Dermis microvascular lymphatic vessel endothelial cell (primary cell): ENCODE measurements at places on chromosomes 1 and 21. TPM values are rescaled to one million over a fixed set of nuclear protein-coding genes. Genes with fewer than 3 reads are reported as not detected.

GRCh38 chr1:207328908-207329440, 7.5 kb downstream of the CD55 start:
- DNase-seq, result no peak

DNA sequence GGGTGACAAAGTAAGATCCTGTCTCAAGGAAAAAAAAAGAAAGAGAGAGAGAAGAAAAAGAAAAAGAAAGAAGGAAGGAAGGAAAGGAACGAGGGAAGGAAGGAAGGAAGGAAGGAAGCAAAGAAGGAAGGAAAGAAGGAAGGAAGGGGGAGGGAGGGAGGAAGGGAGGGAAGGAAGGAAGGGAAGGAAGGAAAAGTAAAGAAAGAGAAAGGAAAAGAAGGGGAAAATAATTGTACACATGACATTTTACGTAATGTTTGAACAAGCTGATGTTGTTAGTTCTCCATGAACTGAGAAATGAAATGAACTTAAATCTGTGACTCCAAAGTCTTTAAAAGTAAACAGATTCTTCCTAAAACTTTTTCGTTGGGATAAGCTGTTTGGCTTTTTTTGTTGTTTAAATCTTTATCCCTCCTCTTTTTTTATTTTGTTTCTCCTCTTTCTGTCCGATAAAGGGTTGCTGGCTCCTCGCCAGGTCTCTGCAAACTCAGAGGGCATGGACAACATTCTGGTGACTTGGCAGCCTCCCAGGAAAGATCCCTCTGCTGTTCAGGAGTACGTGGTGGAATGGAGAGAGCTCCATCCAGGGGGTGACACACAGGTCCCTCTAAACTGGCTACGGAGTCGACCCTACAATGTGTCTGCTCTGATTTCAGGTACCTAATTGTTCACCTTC, 59.8 kb downstream of the IL12RB2 start:
- DNase-seq, result peak; percentile 57

GRCh38 chr1:245710961-245711903, 556.4 kb downstream of the KIF26B start:
- no peak for DNase-seq

GRCh38 chr21:35197992-35198431, 148.9 kb upstream of the RUNX1 start:
- peak; percentile 52 for DNase-seq

DNA sequence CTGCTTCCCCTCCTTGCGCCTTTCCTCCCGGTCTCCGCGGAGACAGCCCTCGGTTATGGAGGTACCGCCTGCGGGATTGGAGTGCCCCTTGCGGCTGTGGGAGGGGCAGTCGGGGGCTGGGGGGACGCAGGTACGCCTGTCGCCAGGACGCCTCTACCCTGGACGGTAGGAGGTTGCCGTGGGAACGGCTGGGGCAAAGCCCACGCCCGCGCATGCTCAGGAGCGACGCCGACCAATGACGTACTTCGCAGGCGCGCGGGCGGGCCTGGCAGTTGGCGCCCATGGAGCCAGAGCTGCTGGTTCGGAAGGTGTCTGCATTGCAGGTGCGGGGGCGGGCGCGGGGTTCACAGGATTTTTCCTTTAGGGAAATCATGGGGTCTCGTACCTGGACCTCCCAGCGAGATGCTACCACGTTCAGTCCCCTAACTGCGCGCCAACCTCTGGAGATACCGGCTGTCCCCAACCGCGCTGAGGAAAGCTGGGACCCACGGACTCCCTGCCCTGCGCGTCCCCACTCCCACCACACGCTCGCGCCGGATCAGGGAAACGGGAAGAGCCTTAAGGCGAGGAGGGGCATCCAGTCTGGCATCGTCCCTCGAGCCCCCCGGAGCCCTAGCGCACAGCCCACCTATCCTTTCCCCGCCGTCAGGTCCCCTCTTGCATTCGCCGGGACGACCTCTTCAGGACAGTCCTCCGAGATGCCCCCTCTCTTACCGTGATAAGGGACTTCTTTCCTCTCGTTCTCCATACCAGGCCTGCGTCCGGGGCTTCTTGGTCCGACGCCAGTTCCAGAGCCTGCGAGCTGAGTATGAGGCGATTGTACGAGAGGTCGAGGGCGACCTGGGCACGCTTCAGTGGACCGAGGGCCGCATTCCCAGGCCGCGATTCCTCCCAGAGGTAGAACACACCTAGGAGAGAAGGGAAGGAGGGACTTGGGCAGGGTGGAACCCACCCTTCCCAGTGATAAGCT, at the start of gene IQCC:
TSS of gene IQCC (plus strand) at position 271 of the 970 bp plus-strand sequence. CDS start at position 282, 11 bp downstream.
- DNase-seq, result peak; percentile 84

XKR8 gene
- 5.0 and 7.0 TPM in 2 replicates for total RNA-seq

CD84 gene
- total RNA-seq, result not detected in 2 replicates

FAM72C gene
- total RNA-seq, result 0.38 and 0.39 TPM in 2 replicates
